ENCODE measurements at places on chromosomes 1 and 21.

GRCh38 chr1:198123133-198123532, 33.7 kb upstream of the NEK7 start:
- DNase-seq: no peak

- no peak for DNase-seq
Measured at GRCh38 chr1:214808845-214809460, 206.0 kb downstream of the CENPF start.

- DNase-seq: no peak
Measured at GRCh38 chr1:84756455-84757082, 66.3 kb upstream of the SSX2IP start.

GRCh38 chr1:51699391-51699790, 82.5 kb downstream of the OSBPL9 start:
- no peak for DNase-seq

DNA sequence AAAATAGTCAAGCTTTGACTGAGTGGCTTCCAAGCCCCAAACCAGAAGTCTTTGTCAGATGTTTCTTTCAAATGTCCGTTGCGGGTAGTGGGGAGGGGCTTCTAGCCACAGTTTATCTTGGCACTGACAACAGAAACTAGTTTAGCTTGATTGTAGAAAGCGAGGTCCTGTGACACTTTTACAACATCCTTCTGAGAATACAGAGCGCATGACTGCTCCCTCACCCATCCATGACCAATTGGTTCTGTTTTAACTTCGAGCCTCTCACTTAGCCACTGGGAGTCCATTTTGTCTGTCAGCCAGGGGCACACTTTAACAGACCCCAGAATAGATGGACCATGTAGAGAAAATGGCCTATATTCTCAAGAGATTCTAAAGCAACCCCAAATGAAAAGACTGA, 199.2 kb upstream of the ST6GALNAC5 start:
- DNase-seq: no peak

GRCh38 chr1:192581131-192581927, 5.8 kb downstream of the RGS1 start:
- DNase-seq: no peak

- DNase-seq: no peak
Measured at GRCh38 chr1:21012937-21013336, 163.8 kb downstream of the EIF4G3 start.

GRCh38 chr1:175842550-175842949, 99.2 kb upstream of the TNR start:
- DNase-seq: no peak

Data from H1 (cell line).